ENCODE measurements at places on chromosomes 2 and 18. TPM values are rescaled to one million over a fixed set of nuclear protein-coding genes. Genes with fewer than 3 reads are reported as not detected.

- DNase-seq: no peak
- no peak overlapping the region for H3K4me3 ChIP-seq
- H3K36me3 ChIP-seq: no peaks in the 10 kb centered on the region
- H3K27ac ChIP-seq: peak overlapping the region; percentile 40
- H3K4me1 ChIP-seq: peaks cover 12% of the 10 kb centered on the region
Measured at GRCh38 chr2:235468978-235469655, 24.7 kb upstream of the AGAP1 start.

GRCh38 chr2:182894174-182894573 is 27.7 kb upstream of the FRZB start:
- H3K27me3 ChIP-seq: no peaks in the 10 kb centered on the region
- H3K36me3 ChIP-seq: no peaks in the 10 kb centered on the region
- H3K4me1 ChIP-seq: no peaks in the 10 kb centered on the region
- no peak overlapping the region for H3K27ac ChIP-seq
- DNase-seq: no peak
- no peak overlapping the region for H3K4me3 ChIP-seq

DNA sequence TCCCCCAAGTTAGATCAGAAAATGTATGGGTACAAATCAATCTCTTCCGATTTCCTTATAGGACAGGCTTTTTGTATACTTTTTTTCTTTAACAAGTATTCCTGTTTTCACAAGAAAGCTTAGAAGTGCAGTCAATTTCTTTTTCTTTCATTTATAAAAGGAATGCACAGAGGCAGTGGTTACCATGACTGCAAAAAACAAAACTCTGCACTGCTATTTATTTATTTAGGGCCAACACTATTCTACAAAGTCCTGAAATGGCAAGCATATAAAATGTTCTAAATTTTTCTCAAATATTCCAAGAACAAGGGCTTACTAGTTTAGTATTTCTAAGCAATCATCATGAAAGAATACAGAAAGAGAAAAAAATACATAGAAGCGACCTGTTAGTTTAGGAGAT is 22.2 kb downstream of the ATAD2B start:
- no peak for DNase-seq
- H3K27me3 ChIP-seq: no peaks in the 10 kb centered on the region
- no peak overlapping the region for H3K4me3 ChIP-seq
- H3K27ac ChIP-seq: no peak overlapping the region

DNA sequence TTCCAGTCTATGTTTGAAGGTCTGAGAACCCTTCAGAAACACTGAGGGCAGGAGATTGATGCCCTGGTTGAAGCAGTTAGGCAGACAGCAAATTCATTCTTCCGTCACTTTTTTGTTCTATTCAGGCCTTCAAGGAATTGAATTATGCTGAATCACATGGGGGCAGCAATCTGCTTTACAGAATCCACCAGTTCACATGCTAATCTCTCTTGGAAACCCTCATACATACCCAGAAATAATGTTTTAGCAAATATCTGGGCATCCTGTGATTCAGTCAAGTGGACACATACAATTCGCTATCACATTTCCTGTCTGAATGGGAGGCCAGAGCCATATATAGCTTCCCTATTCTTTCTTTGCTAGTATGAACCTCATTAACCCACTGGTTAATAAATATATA is 301.4 kb upstream of the CNTNAP5 start:
- no peaks in the 10 kb centered on the region for H3K36me3 ChIP-seq
- no peaks in the 10 kb centered on the region for H3K4me1 ChIP-seq
- no peak overlapping the region for H3K27ac ChIP-seq
- no peaks in the 10 kb centered on the region for H3K27me3 ChIP-seq

DNA sequence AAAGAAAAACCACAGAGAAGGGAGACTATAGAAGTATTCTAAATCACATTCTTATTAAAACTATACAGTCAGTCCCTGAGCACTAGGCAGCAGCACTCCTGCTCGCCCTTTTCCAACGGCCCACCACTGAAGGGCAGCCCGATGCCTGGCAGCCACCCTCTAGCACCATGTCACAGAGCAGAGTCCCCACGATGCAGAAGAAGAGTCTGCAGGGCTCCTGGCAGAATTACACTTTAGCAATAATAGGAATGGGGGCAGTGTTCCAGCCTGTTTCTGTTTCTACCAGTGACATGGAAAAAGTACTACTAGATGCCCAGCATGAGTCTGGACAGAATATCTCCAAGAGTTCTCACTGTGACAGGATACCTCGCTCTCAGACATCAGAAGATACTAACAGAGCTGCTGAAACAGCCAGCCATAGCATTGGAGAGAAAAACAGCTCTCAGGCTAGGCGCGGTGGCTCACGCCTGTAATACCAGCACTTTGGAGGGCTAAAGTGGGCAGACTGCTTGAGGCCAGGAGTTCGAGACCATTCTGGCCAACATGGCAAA is 87.6 kb downstream of the C2orf74 start:
- H3K4me1 ChIP-seq: no peaks in the 10 kb centered on the region
- H3K27me3 ChIP-seq: no peaks in the 10 kb centered on the region
- H3K36me3 ChIP-seq: peaks cover 53% of the 10 kb centered on the region
- H3K4me3 ChIP-seq: no peak overlapping the region

CRYGC gene
- not detected for total RNA-seq

DNA sequence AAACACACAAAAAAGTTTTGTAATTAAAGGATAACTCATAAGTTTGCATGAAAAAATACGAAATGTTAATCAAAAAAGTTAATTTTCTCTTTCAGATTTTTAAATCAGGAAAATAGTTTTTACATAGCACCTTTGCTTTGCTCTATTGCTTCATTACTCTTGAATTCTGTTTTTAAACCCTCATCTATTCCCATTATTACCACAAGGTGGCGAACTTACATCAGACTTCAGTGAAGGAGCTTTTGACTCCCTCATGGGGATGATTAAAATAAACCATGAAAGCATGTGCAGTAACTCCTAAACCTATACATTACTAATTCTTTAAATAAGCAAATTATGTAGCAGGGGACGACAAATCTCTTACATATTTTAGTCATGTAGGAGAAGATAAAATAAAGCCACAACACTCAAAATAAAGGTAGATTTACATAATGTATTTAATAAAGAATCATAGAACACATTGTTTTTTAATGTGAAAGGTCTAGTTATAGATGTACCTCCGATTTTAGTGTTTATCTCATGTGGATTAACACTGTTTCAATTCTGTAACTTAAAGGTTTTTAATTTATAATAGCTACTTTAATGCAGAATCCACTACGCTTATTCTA is 105.2 kb downstream of the NETO1 start:
- no peaks in the 10 kb centered on the region for H3K36me3 ChIP-seq
- H3K4me3 ChIP-seq: no peak overlapping the region
- no peak for DNase-seq
- H3K27ac ChIP-seq: no peak overlapping the region
- H3K4me1 ChIP-seq: no peaks in the 10 kb centered on the region

DNA sequence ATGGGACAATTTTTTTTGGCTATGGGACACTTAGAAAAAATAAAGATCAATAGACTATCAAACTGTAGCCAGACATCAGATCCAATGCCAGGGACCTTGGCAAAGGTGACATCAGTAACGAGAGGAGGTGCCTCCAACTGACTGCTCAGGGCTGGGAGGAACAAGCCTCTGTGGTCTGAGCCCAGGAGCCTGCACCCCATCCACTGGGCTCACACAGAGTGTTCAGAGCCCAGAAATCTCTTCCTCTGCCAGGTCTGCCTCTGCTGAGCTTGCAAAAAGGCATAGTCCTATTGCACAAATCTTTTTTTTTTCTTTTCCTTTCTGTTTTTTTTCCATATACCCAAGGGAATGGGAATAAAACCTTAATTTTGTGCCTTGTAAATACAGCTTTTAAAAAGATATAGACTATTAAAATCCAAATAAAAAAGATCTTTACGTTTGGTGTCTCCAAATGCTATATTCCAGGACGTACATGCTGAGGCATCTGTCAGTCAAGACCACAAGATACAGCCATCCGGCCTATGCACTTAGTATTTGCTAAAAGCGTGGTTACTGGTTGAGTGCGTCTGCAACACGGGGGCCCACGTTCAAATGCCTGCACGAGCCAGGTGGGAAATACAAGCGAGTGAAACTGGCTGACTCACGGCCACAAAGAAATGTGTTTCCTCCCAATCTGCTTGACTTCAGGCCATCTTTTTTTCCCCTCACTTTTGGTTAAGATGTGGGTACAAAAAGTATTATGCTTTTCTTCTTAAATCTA is 7.8 kb upstream of the ARHGAP25 start:
- no peaks in the 10 kb centered on the region for H3K27me3 ChIP-seq
- no peak overlapping the region for H3K27ac ChIP-seq
- no peak overlapping the region for H3K4me3 ChIP-seq
- DNase-seq: no peak
- H3K36me3 ChIP-seq: no peaks in the 10 kb centered on the region

DNA sequence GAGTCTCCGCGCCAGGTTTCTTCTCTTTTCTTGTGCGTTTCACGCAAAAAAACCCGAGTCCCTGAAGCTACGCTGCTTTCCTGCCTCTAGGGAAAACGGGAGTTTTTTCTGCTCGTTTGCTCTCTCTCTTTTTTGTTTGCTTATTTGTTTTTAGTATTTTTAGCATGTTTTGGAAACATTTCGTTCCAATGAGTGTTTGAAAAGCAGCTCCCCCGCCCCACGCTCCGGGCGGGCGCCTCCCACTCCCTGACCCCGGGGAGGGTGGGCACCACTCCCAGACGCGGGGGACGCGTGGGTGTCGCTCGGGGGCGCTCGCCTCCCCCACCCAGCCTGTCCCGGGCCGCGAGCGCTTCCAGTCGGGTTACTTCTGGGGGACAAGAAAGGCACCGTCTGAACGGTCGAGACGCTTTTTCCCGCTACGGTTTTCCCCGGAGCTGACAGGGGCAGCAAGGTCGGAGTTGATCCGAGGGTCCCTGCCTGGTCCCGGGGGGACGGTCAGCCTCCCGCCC is 446 bp upstream of the EFHD1 start:
- peaks cover 34% of the 10 kb centered on the region for H3K4me1 ChIP-seq
- peaks cover 71% of the 10 kb centered on the region for H3K27me3 ChIP-seq
- DNase-seq: peak; percentile 72
- H3K36me3 ChIP-seq: no peaks in the 10 kb centered on the region

- H3K4me1 ChIP-seq: no peaks in the 10 kb centered on the region
- H3K36me3 ChIP-seq: no peaks in the 10 kb centered on the region
- H3K4me3 ChIP-seq: no peak overlapping the region
Measured at GRCh38 chr2:148503516-148503915, 141.0 kb upstream of the EPC2 start.

Data from left ventricle myocardium inferior (tissue), 1 donor.